ENCODE measurements at places on chromosomes 1 and 21. TPM values are rescaled to one million over a fixed set of nuclear protein-coding genes. Genes with fewer than 3 reads are reported as not detected.

GRCh38 chr1:56975446-56975845 lies 9.6 kb upstream of the C8B start:
- no peak for DNase-seq

DNA sequence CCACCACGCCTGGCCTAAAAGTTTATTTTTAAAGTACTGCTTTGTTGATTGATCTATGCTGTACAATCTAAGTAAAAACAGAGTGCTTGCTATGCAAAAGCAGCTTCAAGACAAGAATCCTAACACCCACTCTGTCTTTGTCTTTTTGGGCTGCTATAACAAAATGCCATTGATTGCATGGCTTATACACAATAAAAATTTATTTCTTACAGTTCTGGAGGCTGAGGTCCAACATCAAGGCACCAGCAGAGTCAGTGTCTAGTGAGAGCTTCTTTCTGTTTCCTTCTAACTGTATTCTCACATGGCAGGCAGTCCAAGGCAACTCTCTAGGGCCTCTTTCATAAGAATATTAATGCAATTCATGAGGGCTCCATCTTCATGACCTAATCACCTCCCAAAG lies 63.6 kb upstream of the GJA5 start:
- no peak for DNase-seq

DNA sequence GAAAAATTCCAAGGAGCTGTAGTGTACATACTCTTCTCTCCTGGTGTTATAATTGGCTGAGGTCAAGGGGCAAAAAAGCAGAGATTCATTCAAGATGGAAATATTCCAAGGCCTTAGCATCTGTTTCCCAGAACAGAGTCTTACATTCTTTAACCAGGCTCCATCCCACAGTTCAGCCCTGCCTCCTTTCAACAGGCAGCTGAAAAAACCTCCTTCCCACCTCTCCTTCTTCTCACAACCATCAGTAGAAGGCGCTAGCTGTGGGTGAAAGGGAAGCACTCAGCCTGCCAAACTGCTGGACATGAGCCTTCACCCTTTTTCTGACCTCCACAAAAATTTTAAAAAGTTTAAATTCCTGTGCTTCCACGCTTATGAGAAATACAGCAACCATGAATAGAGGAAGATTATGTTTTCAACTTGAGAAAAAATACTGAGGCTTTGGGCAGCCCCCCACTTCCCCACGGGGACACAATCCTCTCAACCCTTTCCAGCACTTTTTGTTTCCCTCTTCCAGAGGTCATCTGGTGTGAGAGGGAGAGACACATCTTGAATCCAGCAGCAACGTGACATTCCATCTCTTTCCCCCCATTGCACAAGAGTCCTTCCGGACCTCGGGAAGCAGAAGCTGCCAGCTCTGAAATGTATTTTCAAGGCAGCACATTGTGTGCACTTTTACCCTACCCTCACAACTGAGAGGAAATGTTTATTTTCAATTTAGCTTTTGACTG lies 43.2 kb upstream of the FMO2 start:
- DNase-seq = peak; percentile 57

Gene MED8
- 23.6 TPM for polyA plus RNA-seq

Gene ATP5IF1
- 1,325 TPM for polyA plus RNA-seq
